T-helper 2 cell treated with Interferon-gamma antibody and Interleukin-4, amounts not matched to agents 100 ng/mL and 5 ng/mL, for 36 hours (primary cell): ENCODE measurements at places on chromosomes 1 and 21. TPM values are rescaled to one million over a fixed set of nuclear protein-coding genes. Genes with fewer than 3 reads are reported as not detected.

LRRC71 gene
- total RNA-seq: not detected in 2 replicates

PDZK1 gene
- total RNA-seq: 0.27 and 0.36 TPM in 2 replicates

KRTAP10-3 gene
- not detected in 2 replicates for total RNA-seq

CYP4B1 gene
- not detected in 2 replicates for total RNA-seq

RAB13 gene
- total RNA-seq: 1.5 and 1.7 TPM in 2 replicates

BRINP2 gene
- not detected in 2 replicates for total RNA-seq

CCDC181 gene
- total RNA-seq: 0.11 and 0.16 TPM in 2 replicates

BATF3 gene
- total RNA-seq: 35.3 and 37.3 TPM in 2 replicates

C4BPB gene
- 0.57 and 1.1 TPM in 2 replicates for total RNA-seq

PLEKHA6 gene
- total RNA-seq: 0.09 and 0.23 TPM in 2 replicates

RPTN gene
- total RNA-seq: not detected in 2 replicates

LPGAT1 gene
- 83.6 and 87.5 TPM in 2 replicates for total RNA-seq

LIPI gene
- total RNA-seq: not detected in 2 replicates

GABPA gene
- 26.9 and 28.8 TPM in 2 replicates for total RNA-seq

ETNK2 gene
- total RNA-seq: 0.16 TPM in 1 of 2 replicates, not detected in the other

FBLIM1 gene
- not detected in 2 replicates for total RNA-seq

F3 gene
- 0.23 and 0.30 TPM in 2 replicates for total RNA-seq

MYOM3 gene
- total RNA-seq: not detected in 2 replicates

GPR61 gene
- 0.20 and 0.57 TPM in 2 replicates for total RNA-seq
